Activated CD8-positive, alpha-beta memory T cell treated with anti-CD3 and anti-CD28 coated beads for 48 hours (primary cell): ENCODE measurements at places on chromosomes 13 and 19.

DNA sequence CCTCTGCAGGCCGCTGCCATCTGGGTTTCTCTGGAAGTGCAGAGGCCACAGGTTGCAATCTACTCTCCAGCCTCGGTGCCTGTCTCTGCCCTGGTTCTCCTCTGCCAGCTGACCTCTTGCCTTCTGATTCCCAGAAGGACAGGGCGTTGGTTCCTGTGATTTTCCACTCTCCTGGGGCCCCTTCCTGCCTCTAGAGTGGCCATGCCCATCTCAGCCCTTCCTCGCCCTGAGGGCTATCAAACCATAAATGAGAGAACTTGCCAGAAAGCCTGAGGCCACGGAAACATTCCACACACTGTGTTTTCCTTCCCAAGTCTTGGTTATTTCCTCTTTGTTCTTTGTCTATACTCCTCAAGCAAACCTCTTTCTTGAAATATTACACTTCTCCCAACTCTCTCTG lies 146.2 kb downstream of the SHISA2 start:
- no peak for DNase-seq

DNA sequence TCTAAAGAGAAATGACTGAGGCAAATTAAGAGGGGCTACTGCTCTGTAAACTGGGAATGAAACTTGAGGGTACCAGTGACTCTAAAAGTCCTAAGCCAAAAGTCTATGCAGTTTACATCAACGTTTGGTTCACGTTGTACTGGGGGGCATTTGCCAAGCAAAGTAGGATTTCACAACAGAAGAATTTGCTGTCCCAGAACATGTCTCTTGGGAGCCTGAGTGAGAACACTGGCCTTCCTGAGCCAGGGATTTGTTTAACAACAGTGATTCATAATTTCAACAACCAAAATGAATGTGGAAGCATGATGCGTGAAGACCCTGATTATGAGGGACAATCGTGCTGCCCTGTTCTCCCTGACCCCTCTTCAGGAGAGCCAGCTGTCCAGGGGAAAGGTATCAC lies 178.0 kb downstream of the OXGR1 start:
- no peak for DNase-seq

DNA sequence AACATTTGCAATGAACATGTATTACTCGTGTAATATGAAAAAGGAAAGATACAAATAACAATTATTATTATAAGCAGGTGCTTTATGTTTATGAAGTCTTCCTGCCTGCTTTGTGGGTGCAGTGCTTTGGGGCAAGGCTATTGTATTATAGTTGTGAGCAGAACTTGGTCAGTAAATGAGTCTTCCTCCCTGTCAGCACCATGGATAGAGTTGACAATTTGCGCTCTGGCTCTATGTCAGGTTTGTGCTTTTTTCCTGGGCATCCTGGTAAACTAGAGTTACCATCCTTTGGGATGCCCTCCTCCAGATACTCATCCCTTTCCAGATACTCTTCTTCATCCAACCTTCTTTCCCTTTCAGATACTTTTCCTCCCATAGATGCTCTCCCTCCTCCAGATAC lies 19.6 kb downstream of the ERICH6B start:
- DNase-seq = no peak

DNA sequence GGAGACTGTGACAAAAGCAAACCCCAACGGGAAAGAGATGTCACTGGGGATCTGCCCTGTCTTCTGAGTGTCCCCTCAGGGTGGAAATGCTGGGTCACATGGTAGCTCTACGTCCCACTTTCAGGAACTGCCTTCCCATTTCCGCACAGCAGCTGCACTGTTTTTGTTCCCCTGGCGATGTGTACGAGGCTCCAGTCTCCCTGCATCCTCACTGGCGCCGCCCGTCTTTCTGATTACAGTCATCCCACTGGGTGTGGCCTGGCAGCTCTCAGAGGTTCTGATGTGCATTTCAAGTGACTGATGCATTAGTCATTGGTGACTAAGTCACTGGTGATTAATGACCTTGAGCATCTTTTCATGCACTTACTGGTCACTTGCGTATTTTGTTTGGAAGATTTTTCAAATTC lies 21.2 kb downstream of the PCID2 start:
- no peak for DNase-seq

GRCh38 chr13:70894258-70894657 lies 786.0 kb upstream of the KLHL1 start:
- DNase-seq = no peak

- no peak for DNase-seq
Observed at GRCh38 chr19:52910648-52911047, 12.6 kb downstream of the ZNF888 start.

- DNase-seq = no peak
Observed at GRCh38 chr19:47994209-47994802, at the start of gene ELSPBP1. Gene ELSPBP1 (plus strand): TSS chr19:47994632. CDS start chr19:48008668, 14,036 bp downstream.

GRCh38 chr13:82439159-82439904 lies 1442.9 kb downstream of the SLITRK1 start:
- DNase-seq = no peak

DNA sequence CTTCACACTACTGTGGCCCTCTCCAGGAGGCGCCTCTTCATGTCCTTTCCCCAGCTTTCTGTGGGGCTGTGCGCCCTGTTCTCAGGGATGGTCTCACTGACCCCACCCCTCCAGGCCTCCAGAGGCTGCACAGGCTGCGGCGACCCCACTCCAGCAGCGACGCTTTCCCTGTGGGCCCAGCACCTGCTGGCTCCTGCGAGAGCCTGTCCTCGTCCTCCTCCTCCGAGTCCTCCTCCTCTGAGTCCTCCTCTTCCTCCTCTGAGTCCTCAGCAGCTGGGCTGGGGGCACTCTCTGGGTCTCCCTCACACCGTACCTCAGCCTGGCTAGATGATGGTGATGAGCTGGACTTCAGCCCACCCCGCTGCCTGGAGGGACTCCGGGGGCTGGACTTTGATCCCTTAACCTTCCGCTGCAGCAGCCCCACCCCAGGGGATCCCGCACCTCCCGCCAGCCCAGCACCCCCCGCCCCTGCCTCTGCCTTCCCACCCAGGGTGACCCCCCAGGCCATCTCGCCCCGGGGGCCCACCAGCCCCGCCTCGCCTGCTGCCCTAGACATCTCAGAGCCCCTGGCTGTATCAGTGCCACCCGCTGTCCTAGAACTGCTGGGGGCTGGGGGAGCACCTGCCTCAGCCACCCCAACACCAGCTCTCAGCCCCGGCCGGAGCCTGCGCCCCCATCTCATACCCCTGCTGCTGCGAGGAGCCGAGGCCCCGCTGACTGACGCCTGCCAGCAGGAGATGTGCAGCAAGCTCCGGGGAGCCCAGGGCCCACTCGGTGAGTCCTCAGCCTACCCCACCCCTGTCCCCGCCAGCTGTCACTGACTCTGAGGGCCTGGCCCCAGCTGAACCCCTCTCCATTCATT lies 11.2 kb downstream of the ARHGAP33 start:
- DNase-seq = no peak

- DNase-seq = no peak
Observed at GRCh38 chr19:41356984-41357739, 3.4 kb upstream of the TGFB1 start.

- no peak for DNase-seq
Observed at GRCh38 chr13:60158321-60158801, 5.4 kb downstream of the DIAPH3 start.

DNA sequence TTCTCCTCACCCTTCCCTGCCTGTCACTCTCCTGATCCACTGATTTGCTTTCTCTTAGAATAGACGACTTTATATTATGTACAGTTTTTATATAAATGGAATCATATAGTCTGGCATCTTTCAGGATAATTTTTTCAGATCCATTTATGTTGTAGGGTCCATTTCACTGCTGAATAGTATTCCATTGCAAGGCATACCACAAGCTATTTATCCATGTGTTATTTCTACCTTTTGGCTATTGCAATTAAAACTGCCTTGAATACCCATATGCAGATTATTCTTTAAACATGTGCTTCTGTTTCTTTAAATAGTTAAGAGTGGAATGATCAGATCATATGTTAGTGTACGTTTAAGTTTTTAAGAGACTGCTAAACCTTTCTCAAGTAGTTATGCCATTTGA lies 17.8 kb upstream of the ZNF177 start:
- DNase-seq = no peak

DNA sequence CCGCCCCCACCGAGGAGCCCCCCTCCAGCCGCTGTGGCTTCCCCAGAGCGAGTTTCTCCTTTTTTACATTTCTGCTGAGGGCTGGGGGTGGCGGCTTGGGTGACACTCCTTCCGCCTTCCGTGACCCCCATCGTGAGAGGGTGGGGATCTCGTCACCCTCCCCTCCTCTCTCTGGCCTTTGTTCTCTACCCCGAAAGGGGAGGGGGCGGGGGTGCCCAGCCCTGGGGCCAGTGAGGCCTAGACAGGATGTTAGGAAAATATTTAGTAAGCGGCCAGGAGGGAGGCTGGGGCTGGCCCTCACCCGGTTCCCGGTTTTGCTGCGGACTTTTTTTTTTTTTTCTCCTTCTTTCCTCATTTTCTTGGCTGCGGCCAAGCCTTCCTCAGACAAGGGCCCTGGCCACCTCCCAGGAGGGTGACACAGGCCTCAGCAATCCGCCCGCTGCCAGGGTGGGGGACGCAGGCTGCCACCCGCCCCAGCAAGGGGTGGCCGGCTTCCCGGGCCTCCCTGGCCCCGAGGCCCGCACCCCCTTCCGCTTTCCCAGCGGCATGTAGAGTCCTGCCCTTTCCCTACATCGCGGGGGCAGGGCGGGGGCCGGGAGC lies 3.9 kb downstream of the MIDN start:
- no peak for DNase-seq

GRCh38 chr19:17393002-17393401 lies 994 bp downstream of the CCDC194 start:
- no peak for DNase-seq

- no peak for DNase-seq
Observed at GRCh38 chr13:113724016-113724758, 34.8 kb upstream of the TMEM255B start.

DNA sequence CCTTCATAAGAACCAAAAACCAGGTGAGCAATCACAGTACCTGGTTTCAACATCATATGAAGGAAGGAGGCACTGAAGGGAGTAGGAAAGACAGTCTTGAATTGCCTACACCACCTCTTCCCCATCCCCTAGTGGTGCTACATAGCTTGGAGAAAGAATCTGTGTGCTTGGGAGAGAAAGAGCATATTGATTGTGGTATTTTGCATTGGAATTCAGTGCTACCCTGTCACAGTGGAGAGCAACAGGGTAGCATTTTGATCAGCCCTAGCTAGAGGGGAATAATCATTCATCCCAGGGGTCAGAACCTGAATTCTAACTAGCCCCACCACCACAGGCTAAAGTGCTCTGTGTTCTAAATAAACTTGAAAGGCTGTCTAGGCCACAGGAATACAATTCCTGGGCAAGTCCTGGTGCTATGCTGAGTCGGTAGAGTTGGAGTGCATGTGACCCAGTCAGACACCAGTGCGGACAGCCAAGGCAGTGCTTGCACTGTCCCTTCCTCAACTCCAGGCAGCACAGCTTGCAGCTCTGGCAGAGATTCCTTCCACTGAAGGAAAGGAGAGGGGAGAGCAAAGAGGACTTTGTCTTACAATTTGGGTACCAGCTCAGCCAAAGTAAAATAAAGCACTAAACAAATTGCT lies 158.7 kb downstream of the VWA8 start:
- no peak for DNase-seq

DNA sequence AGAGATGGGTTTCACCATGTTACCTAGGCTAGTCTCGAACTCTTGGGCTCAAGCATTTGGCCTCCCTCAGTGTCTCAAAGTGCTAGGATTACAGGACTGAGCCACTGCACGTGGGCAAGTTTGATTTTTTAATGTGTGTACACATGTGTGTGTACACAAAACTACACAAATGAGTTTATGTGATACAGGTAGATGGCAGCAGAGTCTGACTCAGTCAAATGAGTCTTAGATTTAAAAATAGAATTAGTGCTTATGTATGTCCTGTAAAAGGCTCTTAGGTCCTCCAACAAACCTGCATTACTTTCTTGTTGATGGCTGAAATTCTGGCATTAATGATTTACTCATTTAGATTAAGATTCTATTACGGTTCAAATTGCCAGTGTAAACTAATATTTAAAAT lies 293.7 kb downstream of the PCDH17 start:
- no peak for DNase-seq

- no peak for DNase-seq
Observed at GRCh38 chr19:44072543-44073401, 813 bp downstream of the ZNF284 start.

- DNase-seq = no peak
Observed at GRCh38 chr13:44132710-44133109, 240.9 kb upstream of the SERP2 start.

DNA sequence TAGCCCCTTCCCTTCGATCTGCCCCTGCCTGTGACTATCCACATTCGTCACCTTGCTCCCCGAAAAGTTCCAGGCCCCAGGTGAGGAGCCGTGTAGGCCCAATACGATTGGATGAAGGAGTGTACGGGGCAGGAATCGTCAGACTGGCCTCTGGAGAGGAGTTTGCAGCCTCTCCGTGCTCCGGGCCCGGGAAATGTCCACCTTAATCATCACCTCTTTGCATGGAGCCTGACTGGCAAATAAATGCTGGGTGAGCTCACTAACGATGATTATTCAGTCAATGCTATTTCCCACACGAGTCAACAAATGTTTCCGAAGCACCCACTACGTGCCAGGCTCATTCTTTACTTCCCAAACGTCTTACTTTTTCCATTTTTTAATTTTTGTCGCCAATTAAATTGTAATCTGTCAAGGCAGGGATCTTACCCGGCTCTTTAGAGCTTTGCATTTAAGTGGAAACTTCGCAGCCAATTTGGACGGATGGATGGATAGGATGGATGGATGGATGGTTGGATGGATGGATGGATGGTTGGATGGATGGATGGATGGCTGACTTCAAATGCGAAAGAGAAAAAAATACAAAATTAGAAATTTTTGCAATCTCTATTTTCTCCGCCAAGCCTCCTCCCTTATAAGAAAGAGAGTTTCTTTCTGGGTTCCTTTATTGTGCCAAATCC lies 45.8 kb downstream of the TGDS start:
- no peak for DNase-seq

DNA sequence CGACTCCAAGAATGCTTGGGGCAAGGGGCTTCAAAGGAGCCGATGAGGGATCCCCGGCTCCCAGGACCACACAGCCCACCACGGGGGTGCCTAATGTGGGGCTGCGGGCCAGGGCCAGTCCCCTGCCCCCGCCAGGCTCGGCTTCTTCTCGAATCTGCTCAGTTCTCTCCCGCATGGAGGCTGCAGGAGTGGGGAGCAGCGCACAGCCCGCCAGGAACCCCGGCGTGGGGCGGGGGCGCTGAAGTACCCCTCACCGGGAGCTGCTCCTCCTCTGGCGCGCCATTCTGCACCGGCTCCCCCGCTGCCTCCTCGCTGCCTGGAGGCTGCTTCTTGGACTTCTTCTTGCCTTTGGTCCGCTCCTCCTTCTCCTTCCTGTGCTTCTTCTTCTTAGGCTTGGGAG lies 14.7 kb downstream of the IZUMO4 start:
- DNase-seq = no peak

DNA sequence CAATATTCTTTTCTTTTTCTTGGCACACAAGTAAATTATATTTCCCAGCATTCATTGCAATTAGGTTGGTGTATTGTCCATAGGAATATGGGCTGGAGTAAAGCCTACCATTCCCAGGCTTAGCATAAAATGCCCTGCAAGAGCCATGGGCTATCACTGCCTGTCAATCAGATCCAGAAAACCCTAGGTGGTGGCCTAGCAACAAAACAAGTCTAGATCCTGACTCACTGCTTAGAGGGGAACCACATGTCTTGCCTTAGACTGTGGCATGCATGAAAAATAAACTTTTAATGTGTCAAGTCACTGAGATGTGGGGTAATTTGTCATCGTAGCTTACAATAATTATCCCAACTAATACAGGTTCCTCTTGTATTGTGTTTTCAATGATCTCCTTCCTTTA lies 16.2 kb downstream of the SOX21 start:
- DNase-seq = no peak
